Kasumi-1 (cell line): ENCODE measurements at places on chromosomes 6 and 20.

DNA sequence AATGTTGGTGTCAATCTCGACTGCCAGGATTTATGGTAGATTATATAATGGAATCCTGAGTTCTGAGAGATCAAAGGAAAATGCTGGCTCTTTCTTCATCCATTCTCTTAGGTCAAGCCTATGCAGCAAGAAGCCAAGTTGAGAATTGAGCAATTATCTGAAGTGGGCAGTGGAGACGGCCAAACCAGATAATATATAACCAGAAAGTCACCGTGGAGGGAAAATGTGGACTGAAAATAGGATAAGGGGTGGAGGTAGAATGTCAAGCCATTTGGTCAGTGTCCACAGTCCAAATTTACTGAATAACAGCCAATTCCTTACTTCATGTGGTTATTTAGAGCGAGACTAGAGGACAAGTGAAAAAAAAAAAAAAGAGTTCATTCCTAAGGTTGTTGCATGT lies 107.8 kb upstream of the ESR1 start:
- DNase-seq = no peak

DNA sequence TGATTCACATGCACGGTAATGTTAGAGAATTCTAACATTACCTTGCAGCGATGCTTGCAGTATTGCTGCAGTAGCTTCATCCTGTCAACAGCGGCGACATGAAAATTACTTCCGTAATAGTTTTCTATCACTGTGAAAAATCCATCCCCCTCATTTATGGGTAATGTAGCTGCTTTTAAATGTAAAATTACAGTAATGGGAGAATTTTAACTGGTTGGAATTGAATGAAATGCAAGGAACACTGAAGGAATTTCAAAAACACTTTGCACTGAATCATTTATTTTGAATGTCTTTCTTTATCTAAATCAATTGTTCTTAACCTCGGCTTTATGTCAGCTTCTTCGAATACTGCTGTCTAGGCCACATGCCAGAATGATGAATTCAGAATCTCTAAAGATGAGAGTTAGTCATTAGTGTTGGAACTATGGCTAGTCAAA lies 102.4 kb upstream of the HIVEP1 start:
- no peak for DNase-seq

DNA sequence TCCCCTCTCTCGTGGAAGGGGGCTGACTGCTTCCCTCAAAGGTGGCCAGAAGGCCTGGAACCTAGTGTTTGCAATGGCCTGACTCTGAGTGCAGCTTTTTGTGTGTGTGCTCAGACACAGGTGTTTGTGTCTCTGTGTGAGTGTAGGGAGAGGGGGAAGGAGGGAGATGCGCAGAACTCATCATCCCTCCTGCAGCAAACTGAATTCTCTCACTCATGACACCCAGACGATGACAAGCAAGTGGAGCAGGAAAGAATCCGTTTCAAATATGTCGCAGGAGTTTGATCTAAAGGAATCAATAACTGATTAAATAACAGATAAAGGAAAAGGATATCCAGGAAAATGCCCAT lies 101.4 kb downstream of the TNFAIP3 start:
- DNase-seq = no peak

DNA sequence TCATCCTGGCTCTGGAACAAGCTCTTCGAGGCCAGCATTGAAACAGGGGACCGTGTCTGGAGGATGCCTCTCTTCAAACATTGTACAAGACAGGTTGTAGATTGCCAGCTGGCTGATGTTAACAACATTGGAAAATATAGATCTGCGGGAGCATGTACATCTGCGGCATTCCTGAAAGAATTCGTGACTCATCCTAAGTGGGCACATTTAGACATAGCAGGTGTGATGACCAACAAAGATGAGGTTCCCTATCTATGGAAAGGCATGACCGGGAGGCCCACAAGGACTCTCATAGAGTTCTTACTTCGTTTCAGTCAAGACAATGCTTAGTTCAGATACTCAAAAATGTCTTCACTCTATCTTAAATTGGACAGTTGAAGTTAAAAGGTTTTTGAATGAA lies 3.6 kb upstream of the CDKN1A start:
- no peak for DNase-seq

DNA sequence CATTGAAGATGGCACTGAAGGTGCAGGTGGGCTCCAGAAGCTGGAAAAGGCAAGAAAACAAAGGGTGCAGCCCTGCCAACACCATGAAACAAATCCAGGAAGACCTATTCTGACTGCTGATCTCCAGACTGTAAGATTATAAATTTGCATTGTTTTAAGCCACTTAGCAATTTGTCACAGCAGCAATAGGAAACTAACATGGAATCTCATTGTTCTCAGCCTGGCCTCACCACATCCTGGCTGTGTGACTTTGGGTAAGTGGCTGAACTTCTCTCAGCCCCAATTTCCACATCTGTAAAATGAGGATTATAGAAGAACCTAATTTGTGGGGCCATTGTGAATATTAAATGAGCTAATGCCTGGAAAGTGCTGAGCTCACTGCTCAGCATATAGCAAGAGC lies 160.4 kb upstream of the MAFB start:
- no peak for DNase-seq

GRCh38 chr6:159726255-159726917 lies 920 bp upstream of the WTAP start:
- DNase-seq = peak; percentile 76

GRCh38 chr6:40505191-40505810 lies 81.9 kb downstream of the LRFN2 start:
- no peak for DNase-seq

DNA sequence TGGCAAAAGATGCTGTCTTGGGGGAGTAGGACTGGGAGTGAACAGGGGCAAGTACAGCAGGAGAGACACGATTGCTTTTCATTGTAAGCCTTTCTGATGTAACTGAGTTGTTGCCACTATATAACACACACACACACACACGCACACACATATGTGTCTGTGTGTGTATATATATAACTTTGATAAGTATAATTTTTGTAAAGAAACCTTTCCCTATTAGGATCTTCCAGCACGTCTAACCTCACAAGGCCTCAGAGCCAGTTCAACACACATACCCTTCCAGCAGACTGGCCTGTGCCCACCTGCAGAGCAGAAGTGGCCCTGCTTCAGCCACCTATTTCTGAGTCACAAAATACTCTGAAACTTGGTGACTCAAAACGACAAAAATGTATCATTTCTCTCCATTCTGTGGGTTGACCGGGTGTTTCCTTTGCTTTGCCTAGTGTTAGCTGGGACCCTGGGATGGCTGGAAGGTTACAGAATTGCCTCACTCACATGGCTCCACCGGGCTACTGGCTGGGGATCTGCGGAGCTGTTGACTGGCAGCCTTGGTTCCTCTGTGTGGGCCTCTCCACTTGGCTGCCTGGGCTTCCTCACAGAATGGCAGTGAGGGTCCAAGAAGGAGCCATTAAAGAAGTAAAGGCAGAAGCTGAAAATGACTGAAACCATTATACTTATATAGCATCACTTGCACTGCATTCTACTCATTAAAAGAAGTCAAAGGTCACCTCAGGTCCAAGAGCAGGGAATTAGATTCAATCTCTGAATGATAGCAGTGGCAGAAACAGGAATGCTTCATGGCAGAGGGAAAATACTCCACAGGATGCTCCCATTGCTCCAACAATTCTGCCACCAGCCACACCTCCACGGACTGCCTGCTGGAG lies 126.4 kb downstream of the BANF2 start:
- DNase-seq = no peak

DNA sequence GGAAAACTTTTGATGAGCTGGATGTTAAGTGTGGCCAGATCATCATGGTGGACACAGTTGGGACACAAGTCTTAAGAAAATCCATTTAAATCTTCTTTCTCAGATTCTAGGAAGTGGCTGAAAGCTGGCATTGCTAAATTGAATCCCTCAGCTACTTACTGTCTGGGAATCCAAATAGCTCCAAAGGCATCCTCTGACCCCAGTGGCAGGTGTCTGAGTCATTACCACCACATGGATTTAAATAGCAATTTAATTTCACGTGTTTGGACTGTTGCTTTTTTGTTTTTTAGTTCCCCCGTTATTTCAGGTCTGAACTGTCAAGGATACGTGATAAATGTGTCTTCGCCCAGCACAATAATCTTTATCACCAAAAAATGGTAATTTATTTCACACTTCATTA lies 33.2 kb upstream of the HDGFL1 start:
- DNase-seq = no peak

GRCh38 chr6:75266716-75267291 lies 17.8 kb downstream of the TMEM30A start:
- DNase-seq = peak; percentile 83

GRCh38 chr6:130018744-130019325 lies 454 bp downstream of the L3MBTL3 start:
- peak; percentile 70 for DNase-seq

- DNase-seq = no peak
Observed at GRCh38 chr6:67141005-67141404, 1434.0 kb upstream of the EYS start.

GRCh38 chr6:12241493-12242175 lies 48.5 kb upstream of the EDN1 start:
- DNase-seq = peak; percentile 52

DNA sequence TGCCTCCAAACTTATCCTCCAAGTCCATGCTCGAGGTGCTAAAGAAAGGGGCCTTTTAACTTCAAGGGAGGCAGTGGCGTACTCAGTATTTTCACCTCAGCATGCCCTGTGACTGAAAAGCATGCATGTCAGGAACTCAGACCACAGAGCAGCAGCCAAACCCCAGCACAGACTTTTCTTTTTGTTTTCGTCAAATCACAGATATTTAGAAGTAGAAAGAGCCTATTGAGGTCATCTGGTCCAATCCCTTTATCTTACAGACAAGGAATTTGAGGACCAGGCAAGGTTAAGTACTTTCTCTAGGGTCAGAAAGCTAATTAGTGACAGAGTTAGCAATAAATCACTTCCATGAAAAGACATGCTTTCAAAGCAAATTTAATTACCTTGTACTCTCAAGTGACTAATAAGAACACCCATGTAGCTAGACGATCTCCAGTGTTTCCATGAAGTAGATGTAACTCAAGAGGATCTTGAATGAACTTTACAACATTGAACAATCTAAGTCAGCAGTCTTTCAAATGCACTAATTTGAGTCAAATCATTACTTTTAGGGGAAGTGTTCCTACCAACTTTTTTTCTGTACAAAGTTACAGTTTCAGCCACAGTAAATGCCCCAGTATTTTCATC lies 35.9 kb downstream of the MOXD1 start:
- DNase-seq = no peak

GRCh38 chr6:140285471-140285870 lies 911.0 kb upstream of the CITED2 start:
- DNase-seq = no peak

DNA sequence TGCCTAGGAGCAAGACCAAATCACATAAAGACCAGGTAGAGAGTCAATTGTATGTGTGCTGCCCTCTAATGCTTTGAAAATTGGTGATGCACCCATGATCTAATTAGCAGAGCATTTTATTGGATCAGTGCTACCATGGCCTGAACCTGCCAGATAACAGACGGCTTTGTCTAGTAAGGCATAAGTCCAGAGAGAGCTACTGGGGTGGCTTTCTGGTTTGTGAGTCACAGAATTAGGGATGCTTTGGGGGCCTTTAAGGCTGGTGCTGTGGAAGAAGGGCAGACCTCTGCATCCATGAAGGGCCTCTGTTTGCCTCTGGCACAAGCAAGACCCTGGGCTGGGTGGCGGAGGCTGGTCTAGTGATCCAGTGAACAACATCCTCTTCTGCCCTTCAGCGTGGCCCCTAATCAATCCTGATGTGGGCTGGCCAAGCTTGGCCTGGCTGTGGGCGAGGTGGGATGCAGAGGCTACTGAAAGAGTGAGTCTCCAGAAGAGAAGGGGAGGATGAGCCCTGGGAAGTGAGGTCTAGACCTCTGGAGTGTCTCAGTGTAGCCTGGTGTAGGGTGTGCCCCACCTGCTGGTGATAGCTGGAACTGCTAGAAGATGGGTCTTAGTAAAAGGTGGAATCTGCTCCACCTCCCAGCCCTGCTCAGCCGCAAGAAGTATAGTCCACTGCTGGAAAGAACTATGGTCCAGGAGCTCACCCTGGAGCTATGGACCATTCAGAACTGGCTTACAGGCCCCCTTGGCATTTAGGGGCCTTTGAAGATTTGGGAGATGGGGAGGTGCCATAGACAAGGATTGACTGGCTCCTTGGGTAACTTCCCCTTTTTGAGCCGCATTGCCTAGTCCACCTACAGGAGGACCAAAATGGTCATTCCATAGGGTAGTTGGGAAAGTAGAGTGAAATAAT lies 36.7 kb upstream of the AAR2 start:
- peak; percentile 69 for DNase-seq
